ENCODE measurements at places on chromosomes 16 and 17.

GRCh38 chr16:2734844-2735515 lies 15.0 kb upstream of the PRSS27 start:
- no peak for DNase-seq

DNA sequence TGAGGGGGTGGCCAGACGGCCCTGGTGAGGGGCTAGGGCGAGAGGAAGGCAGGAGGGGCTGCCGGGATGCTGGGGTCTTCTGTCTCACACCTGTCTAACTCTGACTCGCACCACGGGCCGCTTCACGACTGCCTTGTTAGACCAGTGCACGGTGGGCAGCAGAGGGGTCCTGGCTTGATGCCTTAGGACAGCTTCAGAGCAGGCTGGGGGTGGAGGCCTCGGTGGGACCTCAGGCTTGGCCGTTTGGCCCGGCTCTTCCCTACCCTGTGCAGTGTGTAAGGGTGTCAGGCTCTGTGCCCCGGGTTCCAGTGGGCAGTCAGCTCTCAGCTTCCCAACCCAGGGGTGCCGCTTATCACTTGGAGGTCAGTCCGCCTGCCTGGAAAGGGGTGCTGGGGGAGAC lies 100.7 kb downstream of the OR1D5 start:
- DNase-seq = no peak

DNA sequence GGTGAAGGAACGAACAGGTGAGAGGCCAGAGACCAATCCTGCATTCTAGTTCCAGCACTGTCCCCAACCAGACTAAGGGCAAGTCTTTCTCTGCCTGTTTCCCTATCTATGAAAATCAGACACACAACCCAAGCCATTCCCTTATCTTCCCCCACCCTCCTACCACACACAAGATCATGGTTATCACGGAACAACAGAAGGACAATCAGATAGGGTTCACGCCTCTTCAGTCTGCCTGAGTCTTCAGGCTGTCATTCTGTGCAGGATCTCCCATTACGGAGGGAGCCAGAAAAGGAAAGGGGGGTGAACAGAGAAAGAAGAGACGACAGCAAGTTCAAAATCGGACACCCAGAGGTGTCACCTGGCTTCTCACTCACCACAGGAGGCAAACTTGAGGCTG lies 11.1 kb downstream of the TLE7 start:
- DNase-seq = no peak

DNA sequence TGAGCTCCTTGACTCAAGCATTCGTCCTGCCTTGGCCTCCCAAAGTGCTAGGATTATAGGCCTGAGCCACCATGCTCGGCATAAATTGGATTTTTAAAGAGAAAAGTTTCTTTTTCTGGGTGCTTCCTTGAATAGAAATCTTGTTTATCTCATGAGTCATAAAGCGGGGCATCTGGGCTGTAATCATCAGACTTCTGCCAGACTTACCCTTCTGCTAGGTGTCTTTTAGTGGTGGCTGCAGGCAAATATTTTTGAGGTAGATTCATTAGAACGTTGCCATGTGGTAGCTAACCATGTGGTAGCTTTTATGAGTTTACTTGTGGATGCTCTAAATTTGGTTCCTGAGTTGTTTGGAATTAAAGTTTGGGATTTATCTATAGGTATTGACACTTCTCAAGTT lies 13.4 kb downstream of the PGS1 start:
- no peak for DNase-seq

- no peak for DNase-seq
Observed at GRCh38 chr17:81249223-81250040, 10.3 kb downstream of the NDUFAF8 start.

DNA sequence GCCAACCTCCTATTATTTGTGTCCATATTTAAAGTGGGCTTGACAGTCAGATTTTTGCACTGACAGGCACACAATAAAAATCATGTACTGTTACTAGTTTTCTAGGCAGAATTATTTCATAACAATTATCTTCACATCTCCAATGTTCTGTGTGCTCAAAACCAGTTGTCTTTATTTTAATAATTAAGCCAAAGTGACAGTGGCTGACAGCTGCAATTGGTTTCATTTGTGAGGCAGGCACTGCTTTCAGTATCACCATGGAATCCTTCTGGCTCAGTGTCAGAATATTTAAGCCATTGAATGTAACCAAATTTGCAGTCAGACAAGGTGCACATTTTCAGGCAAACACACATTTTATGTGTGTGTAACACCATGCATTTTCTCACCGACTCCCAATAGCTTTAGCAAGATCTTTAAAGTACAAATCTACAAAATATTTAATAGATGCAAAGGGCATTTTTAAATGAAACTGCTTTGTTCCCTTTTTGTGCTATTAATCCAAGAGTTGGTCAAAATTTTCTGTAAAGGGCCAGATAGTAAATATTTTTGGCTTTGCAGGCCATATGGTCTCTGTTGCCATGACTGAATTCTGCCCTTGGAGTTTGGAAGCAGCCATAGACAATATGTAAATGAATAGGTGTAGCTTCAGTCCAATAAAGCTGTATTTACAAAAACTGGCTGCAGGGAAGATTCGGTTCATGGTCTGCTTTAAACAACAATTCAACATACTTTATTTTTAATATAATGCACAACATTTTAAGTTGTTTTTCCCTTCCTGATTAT lies 486.0 kb downstream of the KCNJ2 start:
- DNase-seq = peak; percentile 78

GRCh38 chr16:66923866-66924265 lies 1.5 kb downstream of the RRAD start:
- DNase-seq = peak; percentile 33

DNA sequence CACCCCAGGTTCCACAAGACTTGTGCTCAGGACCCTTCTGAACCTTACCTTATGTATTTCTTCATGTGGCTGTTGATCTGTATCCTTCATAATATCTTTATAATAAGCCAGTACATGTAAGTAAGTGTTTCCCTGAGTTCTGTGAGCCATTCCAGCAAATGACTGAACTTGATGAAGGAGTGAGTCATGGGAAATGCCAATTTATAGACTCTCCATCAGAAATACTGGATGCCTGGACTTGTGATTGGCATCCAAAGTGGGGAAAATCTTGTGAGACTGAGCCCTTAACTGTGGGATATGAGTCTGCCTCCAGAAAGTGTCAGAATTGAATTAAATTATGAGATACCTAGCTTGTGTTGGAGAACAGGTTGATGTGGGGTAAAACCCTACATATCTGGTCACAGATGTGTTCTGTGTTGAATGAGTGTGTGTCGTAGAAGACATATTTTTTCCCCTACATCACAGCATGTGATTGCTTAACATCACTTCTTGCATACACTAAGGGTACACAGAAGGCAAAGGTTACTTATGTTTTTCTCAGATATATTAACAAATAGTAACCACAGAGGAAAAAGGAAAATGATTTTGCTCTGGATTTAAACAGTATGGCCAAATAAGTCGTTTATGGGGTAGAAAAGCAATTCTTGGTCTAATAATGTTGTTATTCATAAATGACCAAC lies 70.2 kb upstream of the NETO2 start:
- DNase-seq = no peak

GRCh38 chr16:47448830-47449575 lies 11.9 kb downstream of the ITFG1 start:
- no peak for DNase-seq

DNA sequence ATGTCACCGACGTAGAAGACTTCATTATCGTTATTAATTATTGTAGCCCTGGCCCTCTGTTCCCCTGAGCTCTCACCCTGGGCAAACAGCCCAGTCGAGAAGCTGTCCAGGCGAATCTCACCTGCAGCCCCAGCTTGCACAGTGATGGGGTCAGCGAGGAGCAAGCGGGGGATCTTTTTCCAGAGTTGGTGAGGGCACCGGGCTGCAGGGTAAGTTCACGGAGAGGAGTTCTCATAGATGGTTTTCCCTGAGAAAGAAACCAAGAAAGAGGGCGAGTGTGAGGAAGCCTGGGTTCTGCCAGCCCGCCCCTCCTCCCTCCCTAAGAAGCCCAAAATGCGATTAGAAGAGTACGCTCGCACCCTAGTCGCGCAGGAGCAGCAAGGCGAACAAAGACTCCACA lies 436 bp downstream of the SPAG5 start:
- no peak for DNase-seq

- DNase-seq = no peak
Observed at GRCh38 chr16:68488554-68488953, 40.2 kb upstream of the SMPD3 start.

GRCh38 chr17:3926860-3927627 lies 10.8 kb upstream of the P2RX1 start:
- DNase-seq = no peak

GRCh38 chr17:72488555-72489271 lies 367.9 kb downstream of the SOX9 start:
- no peak for DNase-seq

GRCh38 chr16:9176547-9177418 lies 85.3 kb downstream of the HAPSTR1 start:
- DNase-seq = no peak

DNA sequence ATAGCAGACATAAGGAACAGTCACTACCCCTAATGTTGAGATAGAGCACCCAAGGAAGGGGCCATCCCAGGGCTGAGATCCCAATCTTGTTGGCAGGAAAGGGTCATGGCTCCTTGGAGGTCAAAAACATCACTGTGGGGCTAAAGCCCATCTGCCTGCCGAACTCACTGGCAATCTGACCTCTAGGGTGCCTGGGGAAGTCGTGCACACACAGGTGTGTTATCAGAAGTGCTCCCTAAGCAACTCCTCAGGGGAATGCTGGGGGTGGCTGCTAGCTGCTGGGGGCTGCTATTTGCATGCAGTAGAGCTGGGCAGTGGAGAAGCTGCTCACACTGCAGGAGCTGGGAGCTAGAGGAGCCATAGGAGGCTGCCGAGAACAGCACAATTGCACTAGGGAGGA lies 47.5 kb upstream of the PHOSPHO1 start:
- no peak for DNase-seq

- DNase-seq = no peak
Observed at GRCh38 chr17:40179923-40180659, 2.8 kb downstream of the RAPGEFL1 start.

DNA sequence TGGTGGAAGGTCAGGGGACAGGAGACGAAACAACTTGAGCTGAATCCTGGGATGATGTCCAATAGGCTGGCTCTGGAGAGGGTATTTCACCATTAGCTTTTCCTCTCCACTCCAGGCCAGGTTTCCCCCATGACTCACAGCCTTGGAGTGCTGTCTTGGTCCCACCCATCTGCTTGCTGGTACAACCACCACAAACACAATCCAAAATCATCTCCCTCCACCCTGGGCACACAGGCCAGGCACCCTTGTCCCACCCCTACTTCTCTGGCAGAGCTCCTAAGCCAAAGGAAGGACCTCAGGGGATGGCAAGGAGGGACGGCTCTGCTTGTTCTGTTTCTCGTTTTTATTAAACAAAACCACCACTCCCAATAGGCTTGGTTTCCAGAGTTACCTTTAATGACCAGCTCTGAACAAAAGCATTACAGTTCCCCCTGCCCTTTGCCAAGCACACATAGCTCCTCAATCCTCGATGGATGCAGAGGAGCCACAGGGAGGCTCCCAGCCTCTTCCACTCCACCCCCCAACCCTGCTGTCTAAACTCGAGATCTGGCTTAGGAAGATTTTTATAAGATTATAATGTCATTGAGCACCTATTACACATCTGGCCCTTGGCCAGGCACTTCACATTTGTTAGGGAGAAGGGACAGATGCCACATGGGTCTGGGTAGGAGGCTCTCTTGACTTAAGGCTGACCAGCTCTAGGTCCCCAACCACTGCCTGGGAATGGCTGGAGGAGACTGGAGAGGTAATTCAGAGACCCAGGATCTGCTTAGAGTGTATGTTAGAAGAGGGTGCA lies 13.3 kb downstream of the CAVIN1 start:
- no peak for DNase-seq

- no peak for DNase-seq
Observed at GRCh38 chr16:15518381-15519351, 84.3 kb downstream of the BMERB1 start.

DNA sequence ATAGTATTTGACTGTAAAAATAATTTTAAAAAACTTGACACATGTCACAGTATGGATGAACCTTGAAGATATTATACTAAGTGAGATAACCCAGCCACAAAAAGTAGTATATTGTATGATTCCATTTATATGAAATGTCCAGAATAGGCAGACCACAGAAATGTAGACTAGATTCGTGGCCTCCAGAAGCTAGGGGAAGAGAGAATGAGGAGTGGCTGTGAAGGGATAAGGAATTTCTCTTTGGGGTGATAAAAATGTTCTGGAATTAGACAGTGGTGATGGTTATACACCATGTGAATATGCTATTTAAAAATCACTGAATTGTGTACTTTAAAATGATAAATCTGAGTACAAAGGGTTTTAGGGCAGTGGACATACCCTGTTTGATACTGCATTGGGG lies 253.1 kb upstream of the DYNLRB2 start:
- DNase-seq = no peak

DNA sequence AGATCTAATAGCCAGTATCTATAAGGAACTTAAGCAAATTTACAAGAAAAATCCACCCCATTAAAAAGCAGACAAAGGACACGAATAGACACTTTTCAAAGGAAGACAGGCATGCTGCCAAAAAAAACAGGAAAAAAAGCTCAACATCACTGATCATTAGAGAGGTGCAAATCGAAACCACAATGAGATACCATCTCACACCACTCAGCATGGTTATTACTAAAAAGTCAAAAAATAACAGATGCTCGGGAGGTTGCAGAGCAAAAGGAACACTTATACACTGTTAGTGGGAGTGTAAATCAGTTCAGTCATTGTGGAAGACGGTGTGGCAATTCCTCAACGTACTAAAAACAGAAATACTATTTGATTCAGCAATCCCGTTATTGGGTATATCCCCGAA lies 9.6 kb downstream of the STX8 start:
- no peak for DNase-seq

DNA sequence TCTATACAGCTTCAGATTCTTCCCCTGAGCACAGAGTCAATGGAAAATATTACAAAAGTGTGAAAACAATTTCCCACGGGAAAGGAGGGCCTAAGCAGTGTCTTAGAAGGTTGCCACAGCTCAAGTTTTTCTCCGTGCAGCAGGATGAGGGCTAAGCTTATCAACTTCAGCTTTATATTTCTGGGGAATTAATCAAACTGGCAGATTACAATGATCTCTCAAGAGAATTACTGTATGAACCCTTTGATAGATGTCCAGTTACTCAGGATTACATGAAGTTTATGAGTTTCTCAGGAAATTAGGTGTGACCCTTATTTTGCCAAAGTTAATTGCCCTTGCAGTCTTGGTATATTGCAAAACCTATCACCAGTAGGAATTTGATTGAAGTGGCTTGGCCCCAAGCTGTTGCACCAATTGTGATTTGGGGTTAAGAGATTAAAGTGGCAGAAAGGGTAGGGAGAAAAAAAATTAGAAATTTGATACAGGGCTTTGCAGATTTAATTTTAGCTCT lies 298.4 kb downstream of the MAP2K6 start:
- DNase-seq = no peak

Data from NCI-H1694 treated with DMSO at 0.1 percent for 48 hours (cell line).